Amygdala (tissue), 56 donors: ENCODE measurements at places on chromosomes 6 and 20.

GRCh38 chr6:110239526-110240274 lies 59.5 kb downstream of the CDC40 start:
- no peak for DNase-seq

DNA sequence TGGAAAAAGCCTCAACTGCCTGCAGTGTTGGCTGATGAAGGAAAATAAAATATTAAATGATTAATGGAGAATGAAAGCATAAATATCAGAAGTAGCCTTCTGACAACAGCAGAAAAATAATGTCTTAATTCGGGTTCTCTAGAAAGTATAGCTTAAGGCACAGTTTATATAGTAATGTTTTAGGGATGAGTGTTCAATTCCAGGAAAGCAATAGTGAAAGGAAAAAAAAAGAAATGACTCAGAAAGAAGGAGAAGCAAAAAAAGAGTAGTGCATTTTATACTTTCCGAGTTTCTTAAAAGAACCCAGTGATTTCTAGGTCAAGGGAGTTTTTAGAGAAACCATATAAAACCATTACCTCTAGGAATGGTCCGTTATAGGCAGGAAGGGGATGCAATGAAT lies 137.3 kb downstream of the HTR1B start:
- no peak for DNase-seq

DNA sequence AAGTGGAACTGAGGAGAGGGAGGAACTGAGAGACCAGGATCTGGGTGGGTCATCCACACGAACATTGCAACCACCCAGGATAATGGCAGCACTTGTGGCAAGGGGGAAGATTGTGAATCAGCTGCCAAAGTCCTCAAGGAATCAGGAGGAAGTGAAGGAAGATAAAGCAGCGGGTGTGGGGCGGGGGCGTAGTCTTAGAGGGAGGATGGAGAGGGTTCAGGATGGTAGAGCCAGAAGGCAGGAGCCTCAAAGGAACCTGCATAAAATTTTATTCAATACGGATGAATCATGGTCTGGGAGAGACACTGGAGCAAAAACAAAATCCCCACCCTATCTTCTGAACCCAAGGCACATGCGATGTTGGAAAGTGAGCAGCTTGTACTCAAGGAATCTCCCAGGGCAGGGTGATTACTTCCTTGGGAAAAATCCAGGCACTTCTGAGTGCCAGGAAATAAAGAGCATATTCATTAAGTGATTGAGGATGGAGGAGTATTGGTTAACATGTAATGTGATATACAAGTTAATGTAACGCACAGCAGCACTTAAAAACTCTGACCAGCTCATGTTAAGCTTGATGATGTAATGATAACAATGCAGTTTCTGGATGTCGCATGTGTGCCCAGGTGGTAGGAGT lies 82.0 kb upstream of the B3GAT2 start:
- DNase-seq: no peak

- DNase-seq: no peak
Measured at GRCh38 chr6:90467546-90467945, 119.3 kb downstream of the MAP3K7 start.
